ENCODE measurements at places on chromosomes 12 and 14.

DNA sequence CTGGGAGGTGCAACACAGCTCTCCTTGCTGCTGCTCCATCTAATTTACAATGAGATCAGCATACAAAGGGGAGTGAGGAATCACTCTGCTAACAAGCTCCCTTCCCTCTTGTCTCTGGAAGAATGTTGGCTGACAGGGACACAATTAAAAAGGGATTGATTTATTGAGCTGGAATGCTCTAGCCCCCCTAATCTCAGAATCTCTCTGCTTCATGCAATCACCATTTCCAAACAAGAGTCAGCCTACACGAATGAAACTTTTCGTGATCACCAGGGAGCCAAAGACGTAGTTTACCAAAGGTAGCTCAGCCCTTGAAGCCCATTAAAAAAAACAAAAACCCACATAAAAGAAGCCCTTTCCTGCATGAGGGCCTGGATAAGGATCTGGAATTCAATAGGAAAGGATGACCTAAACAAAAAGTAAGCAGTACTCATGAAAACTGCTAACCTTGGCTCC, 223.8 kb downstream of the C12orf75 start:
- no peak for DNase-seq

DNA sequence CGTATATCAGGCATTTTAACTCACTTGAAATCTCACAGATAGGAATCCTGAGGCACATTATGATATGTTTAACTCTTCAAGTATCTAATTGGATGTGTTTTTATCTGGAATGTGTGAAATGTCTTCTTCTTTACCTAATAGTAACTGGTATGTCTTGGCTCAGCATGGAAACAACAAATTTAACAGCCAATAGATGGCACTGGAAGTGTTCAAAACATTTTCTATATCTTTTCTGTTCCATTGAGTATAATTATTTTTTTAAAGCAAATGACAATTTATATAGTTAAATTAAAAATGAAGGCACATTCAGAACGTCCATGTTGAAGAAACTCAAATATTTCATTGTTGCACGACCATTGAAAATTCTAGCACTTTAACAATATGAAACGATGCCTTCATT, 164.6 kb upstream of the SLC16A7 start:
- DNase-seq = no peak

GRCh38 chr12:64621257-64621942, 11.1 kb downstream of the RASSF3 start:
- no peak for DNase-seq

- DNase-seq = no peak
These were observed 21.6 kb upstream of the TEX22 start for GRCh38 chr14:105376521-105377440.

DNA sequence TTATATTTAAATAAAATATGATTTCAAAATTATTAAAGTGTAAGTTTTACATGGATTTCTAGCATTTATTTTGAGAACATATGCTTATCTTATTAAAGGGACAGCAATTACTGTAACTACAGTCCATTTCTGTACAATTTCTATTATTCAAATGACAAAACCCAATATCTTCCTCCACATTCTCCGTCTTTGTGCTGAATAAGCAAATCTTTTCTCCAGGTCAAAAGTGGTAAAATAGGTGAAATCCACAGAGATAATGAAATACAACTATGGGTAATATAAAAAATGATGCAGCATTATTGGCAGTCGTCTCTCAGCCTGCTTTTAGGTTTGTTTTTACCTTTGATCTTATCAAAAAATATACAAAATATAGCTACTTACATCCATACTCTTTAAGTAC, 79.4 kb upstream of the OTX2 start:
- no peak for DNase-seq

- DNase-seq = no peak
These were observed 866.3 kb downstream of the NRXN3 start for GRCh38 chr14:79036441-79036840.

DNA sequence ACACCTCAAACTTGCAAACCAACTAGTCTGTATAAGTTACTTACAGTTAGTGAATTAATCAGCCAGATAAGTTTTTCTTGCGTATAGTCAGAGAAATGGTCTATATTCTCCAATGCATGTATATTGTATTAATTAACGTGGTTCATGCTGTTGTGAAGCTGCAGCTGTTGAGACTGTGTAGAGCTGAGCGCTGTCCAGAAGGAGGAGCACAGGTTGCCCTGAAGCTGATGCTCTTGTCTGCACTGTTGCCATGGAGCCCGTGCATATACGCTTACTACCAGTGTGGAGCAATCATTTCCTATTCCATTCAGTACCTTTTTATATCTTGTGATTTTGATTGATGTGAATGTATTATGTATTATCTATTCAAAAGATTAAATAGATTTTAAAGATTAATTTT, 74.3 kb upstream of the ARID2 start:
- DNase-seq = peak; percentile 17

- no peak for DNase-seq
These were observed 761.6 kb downstream of the BCL11B start for GRCh38 chr14:98510392-98510791.

DNA sequence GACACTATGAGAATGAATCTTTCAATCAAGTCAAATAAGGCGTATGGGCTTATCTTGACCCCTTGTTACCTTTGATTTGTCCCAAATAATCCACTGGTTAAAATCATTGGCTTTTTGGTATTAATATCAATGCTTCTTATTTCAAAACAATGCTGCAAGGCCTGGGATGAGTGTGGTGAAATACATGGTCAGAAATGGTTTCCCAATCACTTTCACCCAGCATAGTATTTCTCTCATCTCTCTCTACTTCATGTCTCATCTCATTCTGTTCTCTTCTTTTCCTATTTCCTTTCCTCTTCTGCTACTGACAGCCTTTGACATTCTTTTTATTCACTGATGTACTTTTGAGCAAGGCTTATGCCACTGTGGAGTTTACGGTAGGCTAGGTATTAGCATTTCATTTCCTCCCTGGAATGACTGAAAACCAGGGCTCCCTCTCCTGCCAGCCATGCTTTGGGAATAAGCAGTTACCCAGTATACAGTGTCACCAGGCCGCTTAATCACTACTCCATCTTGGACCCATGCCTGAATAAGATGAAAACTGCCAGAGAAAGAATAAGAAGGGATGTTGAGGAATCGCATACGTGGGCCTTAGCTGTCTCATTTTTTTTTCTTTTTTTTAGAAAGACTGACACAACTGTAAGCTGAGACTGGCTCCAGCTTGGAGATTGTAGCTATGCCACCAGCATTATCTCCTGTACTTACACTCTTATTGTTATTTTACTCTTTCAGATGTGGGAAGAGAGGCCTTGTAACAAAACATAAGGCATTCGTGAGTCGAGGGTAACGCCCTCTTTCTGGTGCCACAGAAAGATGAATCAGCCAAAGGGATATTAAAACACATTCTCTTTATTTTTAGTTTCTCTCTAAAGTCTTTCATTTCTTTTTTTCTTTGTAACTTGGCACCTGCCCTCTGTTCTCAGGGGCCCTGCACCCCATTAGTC, 53.5 kb downstream of the IGF1 start:
- no peak for DNase-seq

- no peak for DNase-seq
These were observed 14.4 kb downstream of the ART4 start for GRCh38 chr12:14828892-14829291.

DNA sequence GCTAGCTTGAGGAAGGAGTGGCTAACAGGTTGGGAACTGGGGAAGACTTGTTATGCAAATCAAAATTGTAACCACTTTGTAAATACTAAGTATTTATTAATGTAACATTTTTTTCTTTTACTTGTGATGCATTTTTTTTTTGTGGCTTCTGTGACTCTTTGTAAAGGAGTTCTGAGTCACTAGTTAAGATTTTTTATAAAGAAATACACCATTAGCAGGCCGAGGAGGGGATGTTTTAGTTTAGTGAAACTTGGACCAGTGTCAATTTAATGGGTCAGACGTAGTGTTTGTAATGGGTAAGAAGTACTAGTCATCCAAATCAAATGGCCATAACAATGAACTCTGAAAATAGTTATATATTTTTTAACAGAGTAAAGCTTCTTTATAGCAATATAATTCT, 43.1 kb downstream of the AKAP6 start:
- DNase-seq = no peak

DNA sequence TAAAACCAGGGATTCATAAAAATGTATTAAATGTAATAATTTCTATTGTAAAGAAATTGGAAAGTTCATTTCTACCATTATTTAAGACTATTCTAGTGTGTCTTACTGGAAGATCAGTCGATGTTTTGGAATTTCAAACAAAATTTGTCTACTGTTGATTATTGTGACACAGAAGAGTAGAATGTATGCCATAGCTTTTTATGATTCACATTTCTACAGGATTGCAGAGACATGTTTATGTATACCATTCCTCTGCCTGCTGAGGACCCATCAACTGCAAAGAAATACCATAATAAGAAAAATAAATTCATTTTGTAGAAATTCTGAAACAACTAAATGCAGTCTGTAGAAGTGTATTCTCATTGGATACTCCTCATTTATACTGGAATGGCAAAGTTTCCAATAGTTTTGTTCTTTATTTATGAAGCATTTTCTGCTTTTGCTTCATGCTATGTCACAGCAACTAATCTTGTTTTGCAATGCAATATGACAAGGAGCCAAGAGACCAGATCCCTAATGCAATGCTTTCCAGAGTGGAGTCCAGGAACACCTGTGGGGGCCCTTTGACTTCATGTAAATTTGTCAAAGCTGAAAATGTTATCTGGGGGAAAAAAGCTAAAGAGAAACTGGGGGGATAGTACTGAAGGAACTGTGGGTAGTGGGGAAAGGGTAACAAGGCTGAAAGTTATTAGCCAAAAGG, 172.9 kb upstream of the LRIG3 start:
- DNase-seq = no peak

- no peak for DNase-seq
These were observed 94.1 kb downstream of the MSRB3 start for GRCh38 chr12:65372574-65372973.

DNA sequence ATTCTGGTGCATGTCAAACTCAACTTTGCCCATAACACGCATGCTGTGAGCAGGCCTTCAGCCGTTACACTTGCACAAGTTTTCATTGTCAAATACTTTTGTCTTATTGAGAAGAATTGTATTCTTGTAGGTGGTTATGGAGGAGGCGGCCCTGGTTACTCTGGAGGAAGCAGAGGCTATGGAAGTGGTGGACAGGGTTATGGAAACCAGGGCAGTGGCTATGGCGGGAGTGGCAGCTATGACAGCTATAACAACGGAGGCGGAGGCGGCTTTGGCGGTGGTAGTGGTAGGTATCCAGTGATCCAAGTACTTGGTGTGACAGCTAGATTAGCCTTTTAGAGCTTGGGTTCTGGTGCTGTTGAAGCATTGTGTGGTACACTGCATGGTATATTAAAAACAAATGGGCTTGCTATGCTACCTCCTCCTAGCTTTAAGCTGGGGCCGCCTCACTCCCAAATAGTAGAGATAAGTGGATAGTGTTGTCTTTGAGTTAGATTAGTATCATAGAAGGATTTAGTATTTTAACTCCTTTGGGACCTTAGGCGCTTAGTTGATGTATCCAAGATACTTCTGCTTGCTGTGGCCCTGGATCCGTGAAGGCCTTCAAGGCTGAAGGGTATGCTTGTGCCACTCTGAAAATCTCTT, 2.5 kb downstream of the HNRNPA1 start:
- peak; percentile 17 for DNase-seq

- DNase-seq = no peak
These were observed 124.7 kb downstream of the DAAM1 start for GRCh38 chr14:59313144-59313651.

DNA sequence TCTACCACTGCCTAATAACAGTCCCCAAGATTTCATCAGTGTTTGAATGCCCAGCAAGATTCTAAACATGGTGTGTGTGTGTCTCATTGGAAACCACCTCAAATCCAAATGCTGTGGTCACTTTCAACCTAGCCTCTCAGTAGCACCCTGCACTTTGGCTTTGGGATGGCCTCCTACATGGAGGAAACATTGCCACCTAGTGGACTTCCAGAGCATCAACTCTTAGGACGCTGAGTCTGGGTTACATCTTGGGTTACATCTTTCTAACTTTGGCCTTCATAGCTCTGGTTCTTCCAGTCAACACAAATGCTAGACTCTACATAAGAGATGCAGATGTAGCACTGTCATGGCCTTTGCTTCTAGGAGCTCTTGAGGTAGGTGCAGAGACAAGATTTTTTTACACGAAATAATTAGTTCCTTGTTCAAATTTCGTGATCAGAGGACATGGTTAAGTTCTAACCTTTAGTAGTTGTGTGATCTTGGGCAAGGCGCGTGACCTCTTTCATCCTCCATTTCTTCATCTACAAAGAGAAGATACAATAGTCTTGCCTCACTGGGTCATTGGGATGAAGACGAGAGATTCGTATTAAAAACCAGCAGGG, 113.5 kb upstream of the VASH1 start:
- DNase-seq = no peak

Measured in activated CD4-positive, CD25-positive, alpha-beta regulatory T cell (primary cell).